ENCODE measurements at places on chromosomes 7 and 10.
A peak's percentile ranks its signal among the peaks of the same experiment; 100 is the strongest.

- peak; percentile 38 for DNase-seq
Observed at GRCh38 chr7:87628780-87629569, 777 bp downstream of the RUNDC3B start.

GRCh38 chr10:62270020-62270419 lies 1.4 kb upstream of the RTKN2 start:
- no peak for DNase-seq

- DNase-seq, result no peak
Observed at GRCh38 chr10:105545101-105545500, 904.0 kb downstream of the SORCS3 start.

DNA sequence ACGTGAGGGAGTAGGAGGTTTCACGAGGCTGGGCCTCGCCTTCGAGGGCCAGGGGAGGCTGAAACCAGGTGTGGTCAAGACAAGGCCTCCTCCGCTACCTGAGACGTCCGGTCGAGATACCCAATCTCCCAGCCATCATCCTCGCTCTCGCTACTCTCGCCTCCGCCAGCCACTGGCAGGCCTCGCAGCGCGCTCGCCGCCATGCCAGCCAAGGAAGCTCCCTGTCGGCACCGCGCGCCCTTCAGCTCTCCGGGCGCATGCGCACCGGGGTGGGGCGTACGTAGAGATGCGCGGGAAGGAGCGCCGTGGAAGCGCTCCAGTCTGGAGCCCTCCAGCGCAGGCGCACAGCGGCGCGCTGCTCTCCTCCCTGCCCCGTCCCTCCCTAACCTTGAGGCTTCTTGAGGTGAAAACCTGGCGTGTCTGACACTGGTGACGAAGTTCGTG lies at the start of gene ASZ1:
ASZ1 (minus strand) TSS at position 236 of the 444 bp plus-strand sequence; CDS start at position 203, 33 bp downstream.
- DNase-seq, result no peak

GRCh38 chr7:131859147-131859821 lies 302.9 kb upstream of the PODXL start:
- DNase-seq, result peak; percentile 62

GRCh38 chr10:48670978-48671913 lies 13.4 kb upstream of the WDFY4 start:
- DNase-seq, result no peak

DNA sequence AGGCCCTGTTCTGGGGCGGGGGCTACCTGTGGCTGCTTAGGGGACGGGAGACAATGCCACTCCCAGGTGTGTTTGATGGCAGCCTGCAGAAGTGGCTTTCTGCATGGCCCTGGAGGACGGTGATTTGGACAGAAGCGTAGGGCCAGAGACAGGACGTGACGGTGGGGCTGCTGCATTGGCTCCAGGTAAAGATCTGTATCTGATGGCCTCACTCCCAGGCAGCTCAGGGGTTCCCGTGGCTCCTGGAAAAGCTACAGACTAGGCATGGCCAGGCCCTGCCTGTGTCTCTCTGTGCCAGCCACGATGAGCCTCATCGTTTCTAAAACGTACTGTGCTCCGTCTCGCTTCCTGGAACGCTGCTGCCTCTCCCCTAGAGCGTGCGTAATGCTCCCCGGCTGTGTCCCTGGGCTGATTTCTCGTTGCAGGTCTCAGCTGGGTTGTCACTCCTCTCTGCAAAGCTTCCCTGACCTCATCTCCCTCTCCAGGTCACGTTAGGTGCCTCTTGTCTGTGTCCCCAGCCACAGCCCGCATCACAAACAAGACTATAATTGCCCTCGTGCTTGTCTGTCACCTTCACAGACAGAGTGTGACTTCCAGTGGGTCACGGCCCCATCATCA lies 12.6 kb downstream of the GTF2IRD1 start:
- DNase-seq, result no peak

DNA sequence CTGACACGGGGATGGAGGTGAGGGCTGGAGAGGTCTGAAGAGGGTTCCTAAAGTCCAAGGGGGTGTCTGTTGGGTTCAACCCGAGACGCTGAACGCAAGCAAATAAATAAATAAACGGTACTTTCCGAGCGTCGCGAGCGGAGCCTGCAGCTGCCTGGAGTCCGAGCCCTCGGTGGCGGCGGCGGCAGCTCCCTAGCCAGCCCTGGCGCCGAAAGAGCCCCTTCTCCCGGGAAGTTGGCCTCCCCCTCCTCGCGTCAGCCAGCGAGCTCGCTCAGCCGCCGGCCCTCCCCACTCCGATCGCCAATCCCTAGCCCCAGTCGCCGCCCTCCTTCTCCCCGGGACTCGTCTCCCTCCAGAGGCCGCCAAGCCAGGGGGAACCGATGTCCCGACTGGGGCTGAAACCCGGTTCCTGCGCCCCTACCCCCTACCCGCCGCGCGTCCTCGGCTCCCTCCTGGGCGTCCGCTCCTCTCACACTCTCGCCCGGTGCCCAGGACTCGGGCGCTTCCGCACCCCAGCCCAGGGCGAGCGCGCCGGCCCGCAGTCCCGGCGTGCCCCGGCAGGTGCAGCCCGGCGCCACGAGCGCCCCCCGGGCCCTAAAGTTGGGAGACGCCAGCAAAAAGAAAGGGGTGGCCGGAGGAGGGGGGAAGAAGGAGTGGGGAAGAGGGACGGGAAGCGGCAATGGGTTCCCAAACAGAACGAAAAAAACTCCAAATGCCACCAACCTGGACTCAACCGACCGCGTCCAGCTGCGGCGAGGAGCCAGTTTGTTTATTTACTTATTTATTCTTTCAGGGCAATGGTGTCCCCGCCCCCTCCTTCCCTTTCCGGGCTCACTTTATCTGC lies at the start of gene GFRA1:
GFRA1 (minus strand) TSS at position 767 of the 844 bp plus-strand sequence. CDS start 1,177 bp downstream, outside the sequence.
- no peak for DNase-seq

GRCh38 chr10:112985690-112986543 lies 35.9 kb downstream of the TCF7L2 start:
- DNase-seq, result no peak

- DNase-seq, result no peak
Observed at GRCh38 chr7:87511510-87511909, 36.0 kb upstream of the ABCB4 start.

DNA sequence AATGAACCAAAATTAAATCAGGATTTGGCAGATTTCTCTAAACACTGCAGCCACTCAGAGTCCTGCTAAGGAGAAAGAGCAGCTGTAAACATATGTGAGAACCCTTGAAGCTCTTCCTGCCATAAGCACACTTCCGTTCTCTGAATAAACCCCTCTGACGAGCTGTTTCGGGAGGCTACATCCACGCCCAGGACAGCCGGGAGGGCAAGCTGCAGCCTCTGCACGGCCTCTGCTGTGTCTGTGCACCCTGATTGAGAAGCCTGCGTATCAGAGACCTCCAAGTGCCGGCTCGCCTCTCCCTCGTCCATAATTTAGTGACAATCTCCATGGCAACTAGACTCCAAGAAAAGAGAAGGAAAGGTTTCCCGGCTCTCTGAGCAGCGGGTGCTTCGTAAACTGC lies 114.4 kb downstream of the PTPRN2 start:
- DNase-seq, result no peak

- DNase-seq, result peak; percentile 15
Observed at GRCh38 chr10:46514431-46514861, 42.0 kb downstream of the GPRIN2 start.

DNA sequence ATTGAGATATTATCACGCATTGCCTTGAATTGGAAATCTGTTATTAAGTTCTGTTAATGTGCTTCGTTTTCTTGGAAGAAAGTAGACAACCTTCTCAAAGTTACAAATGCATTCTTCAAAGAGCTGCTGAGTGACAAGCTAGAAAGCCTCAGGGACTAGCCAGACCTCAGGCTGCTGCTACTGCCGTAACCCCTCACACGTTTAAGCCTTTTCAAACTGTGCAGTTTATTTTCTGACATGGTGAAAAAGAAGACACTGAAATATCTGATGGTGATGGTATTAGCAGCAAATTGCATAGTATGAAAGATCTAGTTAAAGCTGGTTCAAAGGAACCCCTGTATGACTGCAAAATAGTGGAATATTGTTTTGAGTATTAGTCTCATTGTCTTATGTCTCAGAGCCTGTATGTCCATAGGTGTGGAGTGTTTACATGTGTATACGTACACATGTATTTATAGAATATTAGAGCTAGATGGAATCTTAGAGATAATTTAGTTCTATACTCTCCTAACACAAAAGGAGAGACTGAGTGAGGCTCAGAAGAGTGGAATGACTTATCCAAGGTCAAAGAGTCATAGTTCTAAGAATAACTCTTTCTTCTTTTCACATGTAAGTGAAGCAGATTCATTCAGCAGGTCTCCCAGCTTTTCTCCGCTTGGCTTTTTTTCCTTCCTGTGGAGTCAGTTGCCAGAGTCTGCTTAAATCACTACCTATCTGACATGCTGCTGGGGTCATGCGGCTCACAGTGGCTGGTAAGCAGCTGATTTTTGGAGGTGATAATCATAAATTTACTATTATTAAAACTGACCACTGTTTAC lies 431.9 kb downstream of the PLXDC2 start:
- DNase-seq, result no peak

GRCh38 chr10:27252267-27253000 lies 11.8 kb upstream of the ACBD5 start:
- DNase-seq, result peak; percentile 77

GRCh38 chr10:96272316-96273280 lies 1.2 kb upstream of the BLNK start:
- no peak for DNase-seq

GRCh38 chr7:14018751-14019150 lies 29.3 kb upstream of the ETV1 start:
- no peak for DNase-seq

DNA sequence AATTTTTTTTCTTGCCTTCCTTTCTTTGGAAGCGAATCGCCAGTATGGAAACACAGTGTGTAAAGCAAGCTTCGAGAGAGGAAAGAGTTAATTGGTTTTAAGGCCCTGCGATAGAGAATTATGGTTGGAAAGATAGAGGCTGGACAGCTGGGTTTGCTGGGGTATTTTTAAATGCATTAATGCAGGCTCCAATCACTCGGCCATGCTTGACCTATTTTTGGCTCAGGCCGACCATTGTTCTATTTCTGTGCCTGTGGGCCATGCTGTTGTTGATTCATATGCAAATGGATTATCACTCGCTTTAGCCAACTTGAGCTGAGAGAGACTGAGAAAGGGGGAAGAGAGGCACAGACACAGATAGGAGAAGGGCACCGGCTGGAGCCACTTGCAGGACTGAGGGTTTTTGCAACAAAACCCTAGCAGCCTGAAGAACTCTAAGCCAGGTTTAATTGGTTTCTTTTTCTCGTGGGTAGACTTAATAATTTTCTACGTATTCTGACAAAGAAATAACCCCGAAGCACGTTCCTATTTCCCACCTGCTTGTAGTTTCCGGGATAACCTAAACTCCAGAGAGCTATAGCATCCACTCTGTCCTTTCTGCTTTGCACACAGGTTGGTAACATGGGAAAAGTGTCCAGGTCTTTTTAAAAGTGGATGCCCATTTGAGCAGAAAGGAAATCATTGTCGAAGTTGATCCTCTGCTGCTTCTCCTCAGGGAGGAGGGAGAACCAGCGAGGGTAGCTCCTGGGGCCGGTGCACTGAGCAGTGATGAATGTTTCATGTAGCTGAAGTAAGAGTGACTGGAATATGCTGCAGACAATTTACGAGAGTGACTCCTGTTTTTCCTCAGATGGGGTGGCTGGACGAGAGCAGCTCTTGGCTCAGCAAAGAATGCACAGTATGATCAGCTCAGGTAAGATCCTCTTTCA lies at the start of gene HDAC9:
HDAC9 (plus strand) TSS at position 338 of the 929 bp plus-strand sequence; CDS start at position 892, 554 bp downstream.
- DNase-seq, result no peak

DNA sequence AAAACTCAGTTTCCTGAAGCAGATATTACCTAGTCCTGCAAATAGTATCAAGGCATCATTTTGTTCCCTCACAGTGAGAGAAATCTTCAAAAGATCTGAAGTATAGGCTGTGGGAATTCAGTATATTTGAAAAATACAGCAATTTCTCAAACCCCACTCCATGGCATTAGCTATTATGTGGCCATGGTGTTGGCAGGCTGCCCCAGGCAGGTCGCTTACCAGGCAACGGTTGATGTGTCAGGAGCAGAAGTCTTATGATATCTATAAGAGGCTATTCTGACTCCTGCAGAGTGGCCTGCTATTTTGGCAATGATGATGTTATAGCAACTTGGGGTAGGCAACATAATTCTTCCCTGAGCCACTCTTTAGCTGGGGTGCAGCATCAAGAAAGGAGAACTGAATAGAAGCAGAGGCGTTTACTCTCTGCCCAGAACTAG lies 187.9 kb downstream of the PLXDC2 start:
- no peak for DNase-seq

DNA sequence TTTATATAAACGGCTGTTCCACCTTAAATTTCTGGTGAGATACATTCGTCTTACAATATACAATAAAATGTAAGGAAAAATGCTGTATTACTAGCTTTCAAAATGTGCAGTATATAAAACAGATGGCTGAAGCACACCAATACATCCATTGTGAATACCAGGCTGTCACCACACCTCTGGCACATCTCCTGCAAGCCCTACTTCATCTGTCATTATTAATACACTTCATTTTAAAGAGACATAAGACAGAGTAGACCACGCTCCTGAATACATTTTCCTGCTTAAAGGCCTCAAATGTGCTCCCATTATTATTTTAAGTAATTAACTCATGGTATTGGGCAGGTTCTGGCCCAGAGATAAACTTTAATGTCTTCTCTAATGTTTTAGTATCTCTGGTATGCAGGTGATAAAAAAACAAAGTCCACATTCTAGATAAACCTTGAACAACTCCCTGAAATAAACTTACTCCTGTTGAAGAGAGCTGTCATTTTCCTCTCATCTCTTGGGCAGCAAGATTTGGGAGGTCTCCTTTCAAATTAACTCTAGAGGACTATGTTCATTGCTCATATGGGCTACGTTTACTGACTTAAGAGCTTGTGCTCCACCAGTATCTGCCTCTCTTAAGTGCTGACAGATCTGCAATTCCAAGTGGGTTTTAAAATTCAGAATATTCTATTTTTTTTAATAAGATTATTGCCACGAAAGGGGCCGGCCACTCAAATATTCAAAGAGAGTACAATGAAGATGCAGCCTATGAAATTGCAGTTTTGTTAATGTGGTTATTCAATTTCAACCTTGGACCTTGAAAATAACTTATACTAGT lies 396.5 kb upstream of the SEMA3D start:
- DNase-seq, result no peak

- no peak for DNase-seq
Observed at GRCh38 chr10:7025296-7025695, 385.5 kb downstream of the SFMBT2 start.

DNA sequence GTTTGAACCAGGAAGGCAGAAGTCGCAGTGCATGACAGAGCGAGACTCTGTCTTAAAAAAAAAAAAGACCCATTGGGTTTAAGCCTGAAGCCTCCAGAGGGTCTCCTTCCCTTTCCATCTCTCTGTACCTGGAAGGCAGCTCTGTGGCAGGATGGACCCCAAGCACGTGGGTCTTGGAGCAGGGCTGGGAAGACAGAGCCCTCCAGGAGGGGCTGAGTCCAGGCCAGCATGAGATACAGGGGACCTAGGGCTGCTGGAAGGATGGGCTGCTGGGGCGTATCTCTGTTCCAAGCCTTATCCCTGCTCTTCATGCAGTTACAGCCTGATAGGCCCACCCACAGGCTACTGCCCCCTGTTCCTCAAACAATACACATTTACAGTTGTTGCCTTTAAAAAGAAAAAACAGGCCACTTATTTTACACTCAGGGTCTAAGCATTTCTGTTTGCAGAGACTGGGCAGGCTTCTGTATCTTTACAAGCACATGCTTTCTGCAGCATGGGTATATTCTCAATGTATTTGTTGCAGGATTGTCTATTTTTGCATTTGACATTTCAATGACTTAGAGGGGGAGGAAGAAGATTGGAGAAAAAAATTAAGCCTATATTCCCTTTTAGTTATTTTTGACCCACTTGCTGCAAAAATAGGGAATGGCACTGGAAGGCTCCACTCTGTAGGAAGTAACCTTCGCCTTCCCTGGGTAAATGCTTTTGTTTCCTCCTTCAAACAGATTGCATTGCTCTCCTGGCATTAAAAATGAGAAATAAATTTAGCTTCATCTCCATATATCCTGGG lies 60.1 kb downstream of the FAM171A1 start:
- no peak for DNase-seq

GRCh38 chr10:119301397-119301796 lies 94.0 kb downstream of the GRK5 start:
- peak; percentile 82 for DNase-seq
